Psoas muscle (tissue), 8 donors: ENCODE measurements at places on chromosomes 11 and 22. TPM values are rescaled to one million over a fixed set of nuclear protein-coding genes. Genes with fewer than 3 reads are reported as not detected.

The GGTLC2 gene
- polyA plus RNA-seq, result not detected

The MS4A8 gene
- polyA plus RNA-seq, result 0.10 TPM

The SRRD gene
- 36.1 TPM for polyA plus RNA-seq

The KIAA0930 gene
- 24.9 TPM for polyA plus RNA-seq

The CTSC gene
- 82.4 TPM for polyA plus RNA-seq

The TMEM45B gene
- polyA plus RNA-seq, result not detected

The ATM gene
- 7.0 TPM for polyA plus RNA-seq

The HYLS1 gene
- 1.9 TPM for polyA plus RNA-seq

The OR52E5 gene
- not detected for polyA plus RNA-seq

The SLC29A2 gene
- 14.9 TPM for polyA plus RNA-seq

The NAALAD2 gene
- polyA plus RNA-seq, result 0.45 TPM
